ENCODE measurements at places on chromosomes 7 and 10.

- DNase-seq, result no peak
These were observed 70.8 kb upstream of the TEX47 start for GRCh38 chr7:88866265-88866863.

- DNase-seq, result no peak
These were observed 128.0 kb downstream of the MAD1L1 start for GRCh38 chr7:2104716-2105115.

- no peak for DNase-seq
These were observed 17.6 kb upstream of the ELOVL3 start for GRCh38 chr10:102208311-102209035.

- DNase-seq, result no peak
These were observed 509.5 kb downstream of the PLXNA4 start for GRCh38 chr7:132066761-132067171.

DNA sequence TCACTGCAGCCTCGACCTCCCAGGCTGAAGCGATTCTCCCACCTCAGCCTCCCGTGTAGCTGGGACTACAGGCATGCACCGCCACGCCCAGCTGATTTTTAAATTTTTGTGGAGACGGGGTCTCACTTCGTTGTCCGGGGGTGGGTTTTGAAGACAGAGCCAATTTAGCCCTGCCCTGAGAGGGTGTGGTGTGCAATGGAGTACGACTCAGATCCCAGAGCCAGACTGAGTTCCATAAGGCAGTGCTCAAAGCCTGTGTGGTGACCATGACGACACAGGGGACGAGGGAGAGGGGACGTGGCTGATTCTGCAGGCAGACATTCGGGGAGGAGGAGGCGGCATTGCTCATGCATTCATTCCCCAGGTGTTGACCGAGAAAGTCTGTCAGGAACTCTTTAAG, 72.1 kb downstream of the ZMIZ1 start:
- no peak for DNase-seq

GRCh38 chr7:157482517-157483087, 145.8 kb downstream of the DNAJB6 start:
- DNase-seq, result no peak

DNA sequence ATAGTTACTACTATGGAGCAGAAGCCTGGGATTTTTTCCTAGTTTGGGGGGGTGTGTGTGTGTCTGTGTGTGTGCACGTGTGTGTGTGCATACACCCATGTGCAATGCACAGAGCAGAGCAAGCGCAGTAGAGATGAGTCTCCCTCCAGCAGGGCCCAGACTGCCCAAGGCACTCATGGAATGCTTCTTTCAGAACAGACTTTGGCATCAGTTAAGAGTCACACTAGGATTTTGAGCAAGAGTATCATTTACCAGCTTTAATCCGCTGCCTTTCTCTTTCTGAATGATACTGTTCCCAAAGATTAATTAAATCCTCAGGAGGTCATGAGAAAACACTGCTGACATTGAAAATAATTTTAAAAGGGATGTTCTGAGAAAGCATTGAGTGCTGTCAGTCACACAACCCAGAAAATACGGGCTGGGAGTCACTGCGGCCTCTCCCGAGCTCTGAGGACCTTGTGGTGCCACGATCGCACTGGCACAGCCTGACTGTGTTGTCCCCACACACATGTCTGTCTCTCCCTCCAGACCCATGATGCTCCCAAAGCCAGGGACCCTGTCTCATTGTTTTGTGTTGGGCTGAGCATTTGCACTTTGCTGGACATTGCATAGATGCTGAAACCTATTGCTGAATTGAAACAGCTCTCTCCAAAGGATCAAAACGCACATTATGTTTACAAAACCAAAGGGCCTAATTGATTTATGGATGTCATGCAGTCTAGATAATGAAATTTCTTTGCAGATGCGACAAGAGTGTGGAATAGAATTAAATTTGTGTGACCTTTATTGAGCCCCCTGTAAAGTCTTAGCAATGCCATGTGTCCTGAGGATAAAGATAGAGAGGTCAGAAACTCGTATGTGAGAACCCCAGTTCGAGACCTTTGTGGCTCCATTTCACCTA, 54.7 kb upstream of the FIGNL1 start:
- no peak for DNase-seq

- DNase-seq, result no peak
These were observed 124.7 kb downstream of the GRM3 start for GRCh38 chr7:86768394-86768793.

DNA sequence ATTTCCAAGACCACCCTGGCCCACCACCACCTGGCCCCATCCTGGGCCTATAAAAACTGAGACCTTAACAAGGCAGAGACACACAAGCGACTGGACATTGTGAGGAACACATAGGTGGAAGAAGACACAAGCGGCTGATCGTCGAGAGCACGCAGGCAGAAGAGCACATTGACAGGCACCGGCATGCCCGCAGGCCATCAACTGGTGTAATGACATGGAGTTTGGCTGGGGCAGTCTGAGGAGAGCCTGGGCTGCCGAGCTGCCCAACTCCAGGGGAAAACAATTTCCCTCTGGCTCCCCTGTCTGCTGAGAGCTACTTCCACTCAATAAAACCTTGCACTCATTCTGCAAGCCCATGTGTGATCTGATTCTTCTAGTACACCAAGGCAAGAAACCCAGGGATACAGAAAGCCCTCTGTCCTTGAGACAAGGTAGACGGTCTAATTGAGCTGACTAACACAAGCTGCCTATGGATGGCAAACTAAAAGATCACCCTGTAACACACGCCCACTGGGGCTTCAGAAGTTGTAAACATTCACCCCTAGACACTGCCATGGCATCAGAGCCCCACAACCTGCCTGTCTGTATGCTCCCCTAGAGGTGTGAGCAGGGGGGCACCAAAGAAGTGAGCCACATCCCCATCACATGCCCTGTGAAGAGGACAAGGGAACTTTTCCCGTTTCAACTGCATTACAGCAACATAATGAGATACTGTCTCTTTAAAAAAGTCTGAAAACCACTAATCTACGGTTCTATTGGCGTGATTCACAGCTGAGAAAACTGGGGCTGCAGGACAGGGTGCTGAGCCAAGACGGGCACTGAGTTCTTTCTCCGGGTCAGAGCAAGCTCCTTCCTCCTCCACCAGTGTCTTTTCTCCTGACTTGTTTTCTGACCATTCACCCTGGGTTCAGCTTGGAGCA, 18.5 kb upstream of the TNS3 start:
- DNase-seq, result no peak

DNA sequence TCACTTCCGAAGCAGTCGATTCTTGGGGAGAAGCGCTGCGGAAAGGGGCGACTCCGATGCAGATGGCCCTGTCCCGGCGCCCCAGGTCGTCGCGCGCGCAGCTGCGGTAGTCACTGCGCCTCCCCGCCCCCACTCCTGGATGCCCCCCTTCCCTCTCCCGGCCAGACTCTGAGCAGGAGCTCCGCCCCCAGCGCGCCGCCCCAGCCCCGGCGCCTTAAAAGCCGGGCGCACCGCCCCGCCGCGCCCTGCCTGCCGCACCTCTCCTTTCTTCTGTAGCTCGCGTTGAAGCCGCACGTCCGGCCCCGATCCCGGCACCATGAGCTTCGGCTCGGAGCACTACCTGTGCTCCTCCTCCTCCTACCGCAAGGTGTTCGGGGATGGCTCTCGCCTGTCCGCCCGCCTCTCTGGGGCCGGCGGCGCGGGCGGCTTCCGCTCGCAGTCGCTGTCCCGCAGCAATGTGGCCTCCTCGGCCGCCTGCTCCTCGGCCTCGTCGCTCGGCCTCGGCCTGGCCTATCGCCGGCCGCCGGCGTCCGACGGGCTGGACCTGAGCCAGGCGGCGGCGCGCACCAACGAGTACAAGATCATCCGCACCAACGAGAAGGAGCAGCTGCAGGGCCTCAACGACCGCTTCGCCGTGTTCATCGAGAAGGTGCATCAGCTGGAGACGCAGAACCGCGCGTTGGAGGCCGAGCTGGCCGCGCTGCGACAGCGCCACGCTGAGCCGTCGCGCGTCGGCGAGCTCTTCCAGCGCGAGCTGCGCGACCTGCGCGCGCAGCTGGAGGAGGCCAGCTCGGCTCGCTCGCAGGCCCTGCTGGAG, at the start of gene INA:
TSS of gene INA (plus strand) at position 243 of the 817 bp plus-strand sequence. CDS start at position 317, 74 bp downstream.
- peak; percentile 75 for DNase-seq

- no peak for DNase-seq
These were observed 388.1 kb downstream of the PLXNA4 start for GRCh38 chr7:132187869-132188789.

GRCh38 chr7:149475121-149476045, 14.5 kb upstream of the ZNF777 start:
- no peak for DNase-seq

- no peak for DNase-seq
These were observed 77.0 kb downstream of the ZNF277 start for GRCh38 chr7:112283382-112283910.

DNA sequence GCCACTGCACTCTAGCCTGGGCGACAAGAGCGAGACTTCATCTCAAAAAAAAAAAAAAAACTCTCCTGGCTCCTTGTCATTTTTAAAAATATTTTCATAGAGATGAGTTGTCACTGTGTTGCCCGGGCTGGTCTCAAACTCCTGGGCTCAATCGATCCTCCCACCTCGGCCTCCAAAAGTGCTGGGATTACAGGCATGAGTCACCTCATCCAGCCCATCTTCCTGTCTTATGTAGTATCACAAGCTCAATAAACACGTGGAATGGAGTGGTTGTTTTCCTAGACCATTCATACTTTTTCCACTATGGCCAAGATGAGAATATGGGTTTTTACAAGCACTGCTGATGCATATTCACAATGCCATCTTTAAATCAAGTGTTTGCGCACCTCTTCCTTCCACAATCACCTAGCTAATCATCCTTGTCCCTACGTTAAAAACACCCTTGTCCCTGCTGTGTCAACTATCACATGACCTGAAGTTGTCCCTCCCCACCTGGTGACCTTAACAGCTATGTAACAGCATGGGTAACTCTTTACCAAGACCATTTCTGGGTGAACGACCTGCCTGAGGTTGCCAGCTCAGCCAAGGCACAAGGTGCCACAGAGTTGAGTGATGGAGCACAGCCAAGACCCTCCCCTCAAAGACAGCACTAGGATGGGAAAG, 21.3 kb downstream of the DLG5 start:
- no peak for DNase-seq

GRCh38 chr7:82599895-82600294, 156.3 kb upstream of the CACNA2D1 start:
- DNase-seq, result no peak

Data from NCI-H2171 treated with DMSO at 0.1 percent for 48 hours (cell line).